ENCODE measurements at places on chromosomes 1 and 21.

DNA sequence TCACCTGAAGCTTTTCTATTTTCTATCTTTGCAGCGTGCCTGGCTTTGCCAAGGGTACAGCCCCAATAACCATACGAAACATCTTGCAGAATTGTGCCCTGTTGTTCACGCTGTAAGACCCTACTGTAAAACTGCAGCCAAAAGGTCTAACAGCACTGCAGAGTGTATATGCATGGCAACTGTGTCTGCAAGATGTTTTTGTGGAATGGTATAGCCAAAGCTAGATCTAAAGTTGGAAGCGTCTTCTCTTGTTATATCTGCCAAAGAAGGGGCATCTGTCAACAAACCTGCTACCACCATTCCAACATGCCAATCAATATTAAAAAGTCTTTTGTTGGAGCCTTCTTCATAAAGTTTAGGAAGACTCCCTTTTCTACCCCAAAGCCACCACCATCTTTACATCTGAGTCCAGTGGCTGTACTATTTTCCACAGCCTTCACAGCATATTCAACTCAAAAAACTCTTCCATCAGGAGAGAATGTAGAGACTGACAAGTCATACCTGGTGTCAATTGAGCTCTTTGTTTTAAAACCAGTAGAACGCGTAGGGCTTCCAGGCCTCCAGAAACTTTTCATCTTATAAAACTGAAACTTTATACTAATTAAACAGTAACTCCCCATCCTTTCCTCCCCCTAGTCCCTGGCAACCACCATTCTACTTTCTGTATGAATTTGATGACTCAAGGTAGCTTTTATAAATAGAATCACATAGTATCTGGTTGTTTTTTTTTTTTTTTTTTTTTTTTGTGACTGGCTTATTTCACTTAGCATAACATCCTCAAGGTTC, 40.0 kb downstream of the ZSCAN20 start:
- no peak for DNase-seq

GRCh38 chr1:225995919-225996864, 3.0 kb downstream of the SDE2 start:
- DNase-seq: no peak

- DNase-seq: no peak
Measured at GRCh38 chr1:117113199-117113598, 8.3 kb downstream of the TRIM45 start.

- no peak for DNase-seq
Measured at GRCh38 chr1:15628003-15628402, 10.7 kb downstream of the DDI2 start.

DNA sequence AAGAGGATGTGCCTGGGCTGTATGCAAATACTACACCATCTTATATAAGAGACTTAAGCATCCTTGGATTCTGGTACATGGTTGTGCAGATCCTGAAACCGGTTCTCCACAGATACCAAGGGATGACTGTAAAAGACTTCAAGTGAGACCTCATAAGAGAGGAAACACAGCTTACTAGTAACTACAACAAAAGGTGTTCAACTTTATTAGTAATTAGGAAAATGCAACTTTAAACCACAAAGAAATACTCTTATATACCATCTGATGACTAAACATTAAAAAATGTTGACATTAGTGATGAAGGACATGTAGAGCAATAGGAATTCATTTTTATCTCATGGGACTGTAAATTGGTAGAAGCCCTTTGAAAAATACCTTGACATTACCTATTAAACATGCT, 102.7 kb downstream of the RASAL2 start:
- no peak for DNase-seq

DNA sequence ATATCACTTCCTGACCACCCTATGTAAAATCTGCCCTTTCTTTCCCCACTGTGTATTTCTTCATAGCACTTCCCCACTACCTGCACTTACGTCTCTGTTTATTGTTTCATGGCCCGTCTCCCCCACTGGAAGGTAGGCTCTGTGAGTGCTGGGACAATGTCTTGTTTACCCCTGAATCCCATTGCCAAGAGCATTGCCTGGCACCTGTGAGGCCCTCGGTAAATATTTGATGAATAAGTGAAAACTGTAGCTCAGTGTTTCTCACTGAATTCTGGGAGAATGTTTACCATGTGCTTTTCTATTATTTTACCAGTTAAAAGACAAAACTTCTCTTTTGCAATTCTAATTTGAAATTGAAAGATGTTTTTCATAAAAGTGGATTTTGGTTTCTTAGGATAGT, 11.8 kb downstream of the NFASC start:
- DNase-seq: no peak

DNA sequence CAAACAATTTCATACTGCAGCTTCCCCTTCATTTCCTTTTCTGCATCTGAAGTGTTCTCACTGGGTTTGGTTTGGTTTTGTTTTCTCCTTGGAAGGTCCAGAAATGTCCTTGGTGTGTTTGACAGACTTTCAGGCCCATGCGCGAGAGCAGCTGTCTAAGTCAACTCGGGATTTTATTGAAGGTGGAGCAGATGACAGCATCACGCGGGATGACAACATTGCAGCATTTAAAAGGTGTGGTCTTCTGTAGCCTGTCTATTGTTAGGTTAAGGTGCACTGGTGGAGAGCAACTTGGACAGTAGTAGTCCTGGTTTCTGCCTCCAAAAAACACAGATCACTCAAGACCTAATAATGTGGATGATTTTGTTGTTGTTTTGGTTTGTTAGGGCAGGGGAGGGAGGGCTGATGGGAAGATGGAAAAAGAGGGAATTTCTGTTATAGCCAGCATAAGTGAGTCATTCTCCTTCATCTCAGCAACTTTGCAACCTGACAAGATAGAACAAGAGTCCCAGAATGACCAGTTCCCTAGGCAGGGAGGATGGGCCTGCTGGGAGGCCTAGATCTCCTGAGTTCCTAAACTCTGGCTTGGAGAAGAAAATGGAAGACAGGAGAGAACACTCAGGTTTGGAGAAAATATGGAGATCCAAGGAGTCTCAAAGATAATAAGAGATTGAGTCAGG, 12.5 kb downstream of the HAO2 start:
- no peak for DNase-seq

DNA sequence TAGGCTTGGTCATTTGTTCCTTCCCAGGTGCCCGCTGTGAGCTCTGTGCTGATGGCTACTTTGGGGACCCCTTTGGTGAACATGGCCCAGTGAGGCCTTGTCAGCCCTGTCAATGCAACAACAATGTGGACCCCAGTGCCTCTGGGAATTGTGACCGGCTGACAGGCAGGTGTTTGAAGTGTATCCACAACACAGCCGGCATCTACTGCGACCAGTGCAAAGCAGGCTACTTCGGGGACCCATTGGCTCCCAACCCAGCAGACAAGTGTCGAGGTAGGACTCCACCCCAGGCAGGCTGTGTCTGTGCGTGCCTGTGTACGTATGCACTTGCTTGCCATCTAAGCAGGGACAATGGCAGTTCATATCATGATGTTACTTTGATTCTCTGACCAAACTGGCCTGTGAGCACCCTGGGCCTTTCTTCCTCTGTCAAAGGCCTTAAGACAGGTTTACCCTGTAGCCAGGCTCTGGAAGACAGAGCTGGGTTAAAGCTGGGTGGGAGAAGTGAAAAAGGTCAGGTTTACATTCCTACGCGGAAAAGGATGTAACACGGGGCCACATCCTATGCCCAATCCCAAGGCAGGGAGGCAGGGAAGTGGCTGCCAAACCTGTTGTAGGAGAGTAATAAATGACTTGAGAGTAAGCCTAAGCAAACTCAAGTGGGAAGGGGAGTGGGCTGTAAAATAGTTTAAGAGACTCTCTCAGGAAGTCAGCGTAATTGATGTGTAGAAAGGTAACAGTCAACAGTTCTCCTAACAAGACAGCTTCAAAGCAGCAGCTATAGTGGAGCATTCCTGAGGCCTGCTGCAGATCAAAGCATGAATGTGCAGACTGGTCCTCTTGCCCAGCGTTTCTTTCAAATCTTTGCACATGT, 42.5 kb downstream of the LAMC2 start:
- no peak for DNase-seq

DNA sequence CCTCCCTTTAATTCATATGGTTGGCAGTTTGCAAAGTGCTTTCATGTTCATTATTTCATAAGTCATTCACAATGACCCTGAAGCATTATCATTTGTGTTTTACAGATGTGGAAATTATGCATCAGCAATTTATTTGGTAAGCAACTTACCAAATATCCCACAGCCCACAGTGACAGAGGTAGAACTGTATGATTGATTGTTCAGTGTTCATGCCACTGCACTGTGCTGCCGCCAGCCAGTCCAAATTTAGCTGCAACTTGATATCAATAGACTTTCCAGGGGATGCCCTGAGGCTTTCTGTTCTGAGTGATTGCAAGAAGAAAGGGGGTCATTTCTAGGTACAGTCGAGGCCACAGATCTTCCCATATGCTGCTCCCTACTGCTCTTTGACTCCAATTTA, 380.3 kb downstream of the PLPP3 start:
- DNase-seq: no peak

DNA sequence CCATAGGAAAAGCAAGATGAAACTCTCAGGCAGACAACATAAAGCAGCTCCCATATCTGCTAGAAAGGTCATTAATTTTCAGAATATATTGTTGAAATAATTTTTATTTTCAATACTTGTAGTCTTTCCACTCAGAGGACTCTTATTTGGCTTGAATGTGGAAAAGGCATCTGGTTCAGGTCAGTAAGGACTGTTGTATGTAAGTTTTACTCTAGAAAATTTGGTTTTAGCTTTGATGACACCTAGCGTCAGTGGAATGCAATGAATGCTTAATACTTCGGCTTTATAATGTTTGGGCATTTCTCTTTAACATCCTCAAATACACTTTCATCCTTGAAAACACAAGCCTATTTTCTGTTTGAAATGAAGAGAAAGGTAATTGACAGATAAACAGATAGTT, 63.3 kb downstream of the LRRC40 start:
- DNase-seq: no peak

GRCh38 chr1:28855469-28855951, 43.5 kb downstream of the OPRD1 start:
- DNase-seq: no peak

DNA sequence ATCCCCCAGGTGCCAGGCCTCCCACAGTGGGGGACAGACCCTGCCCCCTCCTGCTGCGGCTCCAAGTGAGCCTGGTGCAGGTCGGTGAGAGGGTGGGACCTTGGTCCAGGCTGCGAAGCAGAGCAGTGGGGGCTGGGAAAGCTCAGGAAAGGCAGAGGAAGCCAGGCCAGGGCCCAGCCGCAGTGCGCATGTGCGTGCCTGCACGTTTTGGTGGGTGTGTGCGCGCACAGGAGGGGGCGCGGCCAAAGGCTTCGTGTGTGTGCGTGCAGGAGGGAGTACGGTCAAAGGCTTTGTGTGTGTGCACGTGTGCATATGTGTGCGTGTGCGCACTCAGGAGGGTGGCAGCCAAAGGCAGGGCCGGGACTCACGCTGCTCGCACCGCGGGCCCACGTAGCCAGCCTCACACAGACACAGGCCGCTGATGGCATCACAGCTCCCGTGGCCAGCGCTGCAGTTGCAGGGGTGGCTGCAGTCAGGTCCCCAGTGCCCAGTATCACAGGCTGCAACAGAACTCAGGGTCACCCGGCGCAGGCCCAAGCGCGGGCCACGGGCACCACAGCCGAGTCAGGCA, 45.9 kb downstream of the ARHGEF16 start:
- no peak for DNase-seq

DNA sequence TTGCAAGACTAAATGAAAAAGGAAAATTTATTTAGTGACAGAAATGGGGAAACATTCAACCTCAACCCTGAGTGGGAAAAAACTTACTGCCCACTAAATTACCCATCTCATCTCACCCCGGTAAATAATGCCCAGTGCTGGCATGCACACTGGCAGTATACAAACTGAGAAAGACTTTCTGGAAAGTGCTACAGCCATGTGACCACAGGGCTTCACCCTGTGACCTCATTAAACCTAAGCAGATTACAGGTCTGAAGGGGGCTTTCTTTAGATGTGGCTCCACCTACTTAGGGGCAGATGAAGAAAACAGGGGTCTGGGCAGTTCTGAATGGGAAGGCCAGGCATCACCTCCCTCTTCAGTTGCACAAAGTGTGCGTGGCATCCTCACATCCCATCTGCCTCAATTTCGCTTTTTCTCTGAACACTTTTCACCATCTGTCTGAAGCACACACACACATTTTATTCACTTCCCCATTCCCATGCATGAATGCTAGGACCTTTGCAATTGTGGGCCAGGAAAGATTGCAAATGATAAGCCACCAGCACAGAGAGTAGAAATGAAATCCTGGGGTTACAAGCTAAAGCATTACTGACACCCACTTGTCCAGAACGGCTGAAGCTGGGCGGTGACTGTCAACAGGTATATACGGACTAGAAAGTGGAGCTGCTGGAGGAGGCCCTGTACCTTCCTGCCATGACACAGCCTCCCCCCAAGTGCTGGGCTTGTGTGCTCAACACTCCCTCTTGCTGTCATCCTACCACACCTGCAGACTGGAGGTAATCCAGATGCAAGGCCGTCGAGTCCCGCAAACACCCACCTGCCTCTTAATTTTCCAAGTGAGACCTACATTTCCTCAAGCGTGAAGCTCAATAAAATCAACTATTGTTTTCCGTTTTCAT, 2.7 kb downstream of the NADK start:
- DNase-seq: no peak

DNA sequence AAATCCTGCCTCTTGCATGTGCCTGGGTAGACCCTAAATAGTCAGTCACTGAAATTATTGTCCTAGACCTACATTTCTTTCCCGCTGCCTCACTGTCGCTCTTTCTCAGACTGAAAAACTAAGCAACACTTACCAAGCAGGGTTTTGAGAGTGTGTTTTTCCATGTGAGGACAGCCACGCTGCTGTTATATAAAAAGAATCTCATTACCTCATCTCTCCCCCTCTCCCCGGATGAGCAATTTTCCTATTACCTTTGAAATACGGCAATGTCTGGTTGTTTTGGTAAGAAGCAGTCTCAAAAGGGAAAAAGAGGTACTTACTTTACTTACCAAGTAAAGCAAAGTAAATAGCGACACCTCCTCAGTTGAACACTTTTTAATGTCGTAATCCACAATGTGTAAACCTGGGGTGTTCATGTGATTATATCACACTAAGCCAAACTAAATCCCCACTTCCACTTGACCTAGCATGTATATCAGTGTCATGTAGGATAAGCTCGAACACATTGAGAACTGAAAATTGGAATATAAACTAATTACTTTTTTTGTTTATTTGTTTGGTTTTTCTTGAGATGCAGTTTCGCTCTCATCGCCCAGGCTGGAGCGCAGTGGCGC, 12.2 kb upstream of the VN1R5 start:
- DNase-seq: no peak

GRCh38 chr1:41612953-41613352, 128.5 kb upstream of the EDN2 start:
- no peak for DNase-seq

- no peak for DNase-seq
Measured at GRCh38 chr1:152951711-152952110, 4.7 kb downstream of the SPRR5 start.

DNA sequence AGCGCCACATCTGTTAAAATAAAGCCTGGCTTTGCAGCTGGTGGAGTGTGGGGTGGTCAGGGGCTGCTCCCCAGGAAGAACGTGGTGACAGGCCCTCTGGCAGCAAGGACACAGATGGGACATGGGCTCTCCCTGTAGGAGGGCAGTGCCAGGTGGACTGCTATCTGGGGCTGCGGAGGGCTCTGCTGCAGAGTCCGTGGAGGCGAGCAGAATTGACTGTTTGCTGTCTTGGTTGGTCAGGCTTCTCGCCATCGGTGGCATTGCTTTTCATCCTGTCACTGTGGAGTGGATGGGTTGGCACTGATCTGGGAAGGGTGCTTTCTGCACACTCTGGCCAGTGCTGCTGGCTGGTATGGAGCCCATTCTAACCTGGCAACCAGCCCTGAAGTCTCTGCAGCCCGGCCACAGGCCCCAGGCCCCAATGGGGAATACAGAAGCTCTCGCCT, 103.0 kb downstream of the LAMC2 start:
- no peak for DNase-seq
